ENCODE measurements at places on chromosomes 5 and 9. TPM values are rescaled to one million over a fixed set of nuclear protein-coding genes. Genes with fewer than 3 reads are reported as not detected.

Gene CLIC3
- total RNA-seq, result 0.18 TPM

Gene CYSRT1
- 0.60 TPM for total RNA-seq

Gene UGT3A1
- not detected for total RNA-seq

Gene TMEM215
- not detected for total RNA-seq

Gene DELE1
- total RNA-seq, result 64.7 TPM

Gene ADCY2
- 0.18 TPM for total RNA-seq

Gene DOCK2
- 28.2 TPM for total RNA-seq

Gene SLC46A2
- not detected for total RNA-seq

Gene DNAJA1
- 137 TPM for total RNA-seq

Gene TGFBI
- 0.98 TPM for total RNA-seq

Gene SOHLH1
- total RNA-seq, result 0.29 TPM

Measured in K562 (cell line).